Fibroblast of the conjunctiva (primary cell): ENCODE measurements at places on chromosomes 1 and 21.

DNA sequence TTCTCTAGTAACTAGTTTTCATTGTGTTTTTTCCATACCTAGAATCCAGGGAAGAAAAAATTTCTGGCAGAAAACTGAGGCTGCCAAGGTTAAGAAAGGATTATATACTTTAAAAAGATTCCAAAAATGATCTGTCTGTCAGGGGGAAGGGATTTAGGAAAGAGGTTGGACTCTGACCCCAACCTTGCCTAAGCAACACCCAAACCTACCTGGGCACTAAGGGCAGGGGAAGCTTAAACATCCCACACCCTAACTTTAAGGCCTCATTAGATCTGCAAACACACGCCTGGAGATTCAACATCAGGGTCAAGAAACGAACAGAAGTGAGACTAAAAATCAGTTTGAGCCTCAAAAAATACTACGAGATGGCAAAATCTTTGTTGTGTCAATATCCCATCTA, 19.4 kb downstream of the KDM5B start:
- DNase-seq = no peak

DNA sequence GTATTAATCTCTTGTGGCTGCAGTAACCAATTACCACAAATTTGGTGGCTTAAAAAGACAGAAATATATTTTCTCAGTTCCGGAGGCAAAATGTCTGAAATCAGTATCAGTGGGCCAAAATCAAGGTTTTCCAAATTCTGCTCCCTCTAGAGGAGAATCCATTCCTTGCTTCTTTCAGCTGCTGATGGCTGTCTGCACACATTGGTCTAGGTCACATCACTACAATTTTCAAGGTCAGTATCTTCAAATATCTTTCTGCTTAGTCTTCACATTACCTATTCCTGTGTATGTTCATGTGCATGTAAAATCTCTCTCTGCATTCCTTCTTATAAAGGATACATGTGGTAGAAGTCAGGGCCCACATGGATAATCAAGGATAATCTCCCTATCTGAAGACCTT, 999.4 kb downstream of the KCNT2 start:
- DNase-seq = no peak

DNA sequence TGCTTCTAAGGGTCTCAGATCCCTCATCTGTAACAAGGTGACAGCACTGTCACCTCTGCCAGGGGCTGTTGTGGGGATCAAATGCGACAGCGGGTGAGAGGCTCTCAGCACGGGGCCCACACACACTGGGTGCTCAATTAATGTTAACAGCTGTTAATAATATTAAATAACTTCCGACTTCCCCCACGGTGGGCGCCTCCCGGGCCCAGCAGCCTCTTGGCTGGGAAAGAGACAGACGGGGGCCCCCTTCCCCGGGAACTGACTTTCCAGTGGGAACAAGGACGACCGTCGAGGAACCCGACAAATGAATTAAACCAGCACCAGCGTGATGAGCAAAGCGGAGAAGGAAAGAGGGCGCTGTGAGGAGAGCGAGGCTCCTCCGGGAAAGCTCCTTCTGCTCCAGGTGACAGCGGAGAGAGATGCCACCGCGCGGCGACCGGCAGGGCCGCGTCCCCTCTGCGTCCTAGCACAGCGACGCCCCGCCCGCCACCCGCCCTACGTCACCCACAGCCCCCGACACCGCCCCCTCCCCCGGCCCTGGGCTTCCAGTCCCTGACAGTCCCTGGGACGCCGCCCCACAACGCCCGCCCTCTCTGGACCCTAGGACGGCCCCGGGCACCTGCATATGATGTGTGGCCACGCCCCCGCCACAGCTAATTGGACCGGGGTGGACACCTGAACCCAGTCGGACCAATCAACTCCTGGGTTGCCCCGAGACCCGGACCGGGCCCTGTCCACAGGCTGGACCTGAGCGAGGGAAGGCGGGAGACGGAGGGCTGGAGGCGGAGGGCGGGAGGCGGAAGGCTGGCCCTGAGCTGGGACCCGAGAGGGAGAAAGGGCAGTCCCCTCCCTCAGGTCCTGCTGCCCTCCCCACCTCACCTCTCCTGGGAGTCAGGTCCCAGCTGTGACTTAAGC, 38.2 kb downstream of the MATN1 start:
- DNase-seq = no peak

- no peak for DNase-seq
Observed at GRCh38 chr1:182723200-182723599, 38.8 kb upstream of the RGS8 start.
